Esophagus muscularis mucosa (tissue), 4 donors: ENCODE measurements at places on chromosomes 11 and 22.

- no peak for DNase-seq
Measured at GRCh38 chr22:32776397-32776796, 25.1 kb upstream of the TIMP3 start.

DNA sequence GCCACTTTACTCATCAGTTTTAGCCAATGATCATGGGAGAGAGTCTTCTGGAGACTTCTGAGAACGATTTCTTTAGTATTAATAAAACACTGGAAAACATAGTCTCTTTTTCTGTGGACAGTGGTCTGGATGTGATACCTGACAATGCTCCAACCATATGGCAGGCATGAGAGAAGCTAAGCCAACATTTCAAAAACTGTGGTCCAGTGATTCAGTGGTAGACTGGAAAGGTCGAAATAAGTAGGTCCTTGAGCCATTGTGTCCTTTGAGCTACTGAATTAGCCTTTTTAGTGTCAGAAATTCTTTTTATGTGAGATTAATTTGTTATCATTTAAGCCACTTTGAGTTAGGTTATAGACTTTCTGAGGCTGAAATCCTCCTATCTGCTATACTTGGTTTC lies 197.7 kb upstream of the CTSC start:
- DNase-seq: no peak

DNA sequence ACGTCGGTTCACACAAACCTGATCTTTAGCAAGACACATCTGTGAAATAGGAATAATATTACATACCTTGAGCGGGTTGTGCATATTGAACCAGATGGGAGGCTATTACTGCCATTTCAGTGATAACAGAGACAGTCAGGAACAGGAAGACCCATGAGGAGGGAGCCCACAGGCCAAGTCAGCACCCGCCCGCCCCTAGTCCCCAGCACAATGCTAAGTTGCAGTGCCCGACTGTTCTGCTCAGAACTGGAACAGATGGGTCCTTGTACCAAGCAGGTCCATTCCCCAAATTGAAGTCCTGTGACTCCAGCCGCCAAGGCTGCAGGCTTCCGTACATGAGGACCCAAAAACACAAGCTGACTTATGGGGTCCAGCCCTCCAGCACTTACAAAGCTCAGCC lies 9.3 kb downstream of the CXCR5 start:
- no peak for DNase-seq

DNA sequence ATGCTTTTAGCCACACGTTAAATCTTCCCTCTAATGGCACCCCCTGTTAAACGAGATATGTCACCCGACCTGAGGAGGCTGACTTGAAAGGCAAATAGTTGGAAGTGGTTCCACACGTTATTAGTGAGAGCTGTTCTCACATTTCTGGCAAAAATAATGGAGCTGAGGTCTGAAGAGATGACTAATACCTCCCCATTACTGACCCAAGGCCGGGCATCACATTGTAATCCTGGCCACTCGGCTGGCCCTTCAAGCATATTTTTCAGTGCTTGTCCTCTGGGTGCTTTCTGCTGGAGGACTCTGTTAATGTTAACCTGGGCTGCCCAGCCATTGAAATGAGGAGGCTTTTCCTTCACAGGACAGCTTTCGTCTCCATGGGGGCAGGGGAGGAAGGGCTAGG lies 260.0 kb upstream of the CADM1 start:
- no peak for DNase-seq

GRCh38 chr11:59175091-59175501 lies 3.2 kb downstream of the DTX4 start:
- peak; percentile 79 for DNase-seq

GRCh38 chr11:83608571-83608970 lies 322.4 kb upstream of the CCDC90B start:
- DNase-seq: no peak

DNA sequence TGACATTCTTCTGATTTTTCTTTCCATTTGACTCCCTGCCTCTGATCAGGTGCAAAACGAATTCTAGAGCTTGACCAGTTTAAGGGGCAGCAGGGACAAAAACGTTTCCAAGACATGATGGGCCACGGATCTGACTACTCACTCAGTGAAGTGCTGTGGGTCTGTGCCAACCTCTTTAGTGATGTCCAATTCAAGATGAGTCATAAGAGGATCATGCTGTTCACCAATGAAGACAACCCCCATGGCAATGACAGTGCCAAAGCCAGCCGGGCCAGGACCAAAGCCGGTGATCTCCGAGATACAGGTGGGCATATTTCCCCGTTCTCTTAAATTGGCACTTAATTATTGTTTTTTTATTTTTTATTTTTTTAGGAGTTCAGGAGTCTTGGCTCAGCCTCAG lies 15.4 kb downstream of the XRCC6 start:
- no peak for DNase-seq

DNA sequence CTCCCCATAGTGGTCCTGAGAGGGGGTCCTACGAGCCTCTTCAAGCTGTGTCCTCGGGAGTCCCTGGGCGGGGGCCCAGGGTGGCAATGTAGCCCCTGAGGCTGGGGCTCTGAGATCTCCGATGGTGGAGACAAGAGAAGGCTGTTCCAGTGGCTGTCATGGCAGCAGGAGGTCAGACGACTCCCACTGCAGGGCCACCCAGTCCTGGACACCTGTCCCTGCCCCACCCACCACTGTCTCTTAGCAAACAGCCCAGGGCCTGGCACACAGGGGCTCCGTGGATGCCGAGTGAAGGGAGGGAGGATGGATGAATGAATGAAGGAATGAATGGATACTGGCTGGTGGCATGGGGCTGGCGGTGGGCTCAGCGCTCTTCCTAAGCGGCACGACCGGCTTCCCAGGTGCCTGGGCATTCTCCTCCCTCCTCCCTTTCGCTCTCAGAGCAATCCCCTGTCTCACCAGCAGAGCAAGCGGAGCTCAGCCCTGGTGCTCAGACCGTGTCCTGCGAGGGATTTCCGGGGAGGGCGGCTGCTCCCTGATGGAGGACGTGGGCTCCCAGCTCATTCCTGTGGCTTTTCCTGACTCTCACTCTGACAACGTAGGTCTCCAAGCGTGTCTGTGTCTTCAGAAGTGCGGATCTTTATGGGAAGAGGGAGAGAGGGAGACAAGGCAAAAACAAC lies 1272.6 kb downstream of the BRD1 start:
- DNase-seq: no peak

- no peak for DNase-seq
Measured at GRCh38 chr11:26228778-26229177, 103.2 kb upstream of the ANO3 start.

DNA sequence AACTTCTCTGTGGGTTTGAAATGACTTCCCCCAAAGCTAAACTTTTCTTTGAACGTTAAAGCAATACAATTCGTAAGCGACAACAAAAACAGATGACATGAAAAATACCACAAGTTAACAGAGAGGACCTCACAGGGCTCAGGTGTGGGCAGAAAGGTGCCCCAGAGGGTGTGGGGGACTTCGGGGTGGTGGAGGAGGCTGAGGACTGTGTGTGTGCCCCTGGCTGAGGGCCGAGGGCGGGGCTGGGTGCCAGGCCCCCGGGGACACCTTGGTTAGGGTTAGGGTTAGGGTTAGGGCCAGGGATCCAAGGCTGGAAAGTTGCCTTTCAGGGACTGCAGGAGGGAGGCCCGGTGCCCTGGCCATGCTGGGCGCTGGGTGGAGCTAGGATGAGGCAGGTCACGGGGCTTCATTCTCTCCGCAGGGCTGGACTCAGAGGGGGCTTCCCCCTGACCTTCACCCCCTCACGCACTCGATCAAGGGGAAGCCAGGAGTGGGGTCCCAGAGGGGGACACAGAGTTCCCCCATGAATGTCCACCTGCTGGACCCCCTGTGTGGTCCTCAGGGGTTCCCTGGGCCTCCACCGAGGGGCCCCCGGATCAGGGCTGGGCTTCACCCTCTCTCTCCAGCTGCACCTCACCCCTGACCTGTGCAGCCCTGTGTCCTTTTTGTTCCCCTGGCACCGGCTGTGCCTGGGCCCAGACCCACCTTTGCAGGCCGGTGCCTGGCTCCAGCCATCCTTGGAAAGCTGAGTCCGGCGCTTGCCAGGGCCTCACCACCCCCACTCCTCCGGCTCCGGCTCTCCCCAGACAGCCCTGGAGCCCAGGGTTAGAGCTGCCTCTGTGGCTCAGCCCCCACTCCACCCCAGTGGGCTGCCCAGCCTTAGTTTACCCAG lies 7.0 kb downstream of the TNNI2 start:
- no peak for DNase-seq

DNA sequence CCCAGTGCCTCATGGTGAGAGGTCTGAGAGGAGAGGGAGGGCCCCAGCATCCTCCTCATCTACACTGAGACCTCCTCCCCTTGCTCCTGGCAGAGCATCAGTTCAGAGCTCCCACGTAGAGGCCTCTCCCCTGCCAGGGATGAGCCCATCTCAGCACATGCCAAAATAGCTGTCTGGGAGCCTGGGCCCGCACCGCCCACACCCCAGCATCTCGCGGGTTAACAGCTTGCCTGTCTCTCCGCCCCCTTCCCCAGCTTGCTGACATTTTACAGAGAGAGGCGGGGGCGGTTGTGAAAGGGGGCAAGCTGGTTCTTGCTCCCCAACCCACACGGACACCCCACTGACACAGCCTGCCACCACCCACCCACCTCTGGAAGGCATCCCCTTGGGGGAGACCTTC lies 6.4 kb downstream of the DGKZ start:
- no peak for DNase-seq

DNA sequence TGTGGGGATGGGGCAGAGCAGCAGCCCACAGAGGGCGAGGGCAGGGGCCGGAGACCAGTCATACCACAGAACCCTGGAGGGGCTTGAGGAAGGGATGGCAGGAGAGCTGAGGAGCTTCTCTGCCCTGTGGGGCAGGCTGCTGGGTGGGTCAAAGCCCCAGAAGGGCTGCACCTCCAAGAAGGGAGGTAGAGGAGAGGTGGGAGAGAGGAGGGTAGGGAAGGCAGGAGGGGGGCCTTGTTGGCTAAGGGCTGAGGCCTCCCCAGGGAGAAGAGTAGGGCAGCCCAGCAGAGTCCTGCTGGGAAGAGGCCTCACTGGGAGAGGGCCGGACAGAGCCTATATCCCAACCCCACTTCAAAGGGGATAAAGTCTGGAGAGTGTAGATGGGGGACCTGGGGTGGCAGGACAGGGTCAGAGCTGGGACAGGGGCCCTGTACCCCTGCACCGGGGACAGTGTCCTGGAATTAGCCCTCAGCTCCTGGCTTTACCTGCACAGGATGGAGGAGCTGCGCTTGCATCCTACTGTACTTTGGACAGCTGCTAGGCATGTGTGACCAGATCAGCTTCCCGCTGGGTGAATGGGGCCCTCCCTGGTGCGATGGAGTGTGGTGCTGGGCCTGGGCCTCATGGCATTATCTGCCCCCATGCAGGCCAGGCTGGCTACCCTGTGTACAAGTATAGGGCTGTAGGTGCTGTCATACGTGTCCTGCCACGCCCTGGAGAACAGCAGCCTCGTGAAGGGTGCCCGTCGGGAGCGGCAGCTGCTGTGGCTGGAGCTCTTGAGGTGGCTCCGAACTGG lies 7.3 kb downstream of the DGCR6L start:
- peak; percentile 78 for DNase-seq

DNA sequence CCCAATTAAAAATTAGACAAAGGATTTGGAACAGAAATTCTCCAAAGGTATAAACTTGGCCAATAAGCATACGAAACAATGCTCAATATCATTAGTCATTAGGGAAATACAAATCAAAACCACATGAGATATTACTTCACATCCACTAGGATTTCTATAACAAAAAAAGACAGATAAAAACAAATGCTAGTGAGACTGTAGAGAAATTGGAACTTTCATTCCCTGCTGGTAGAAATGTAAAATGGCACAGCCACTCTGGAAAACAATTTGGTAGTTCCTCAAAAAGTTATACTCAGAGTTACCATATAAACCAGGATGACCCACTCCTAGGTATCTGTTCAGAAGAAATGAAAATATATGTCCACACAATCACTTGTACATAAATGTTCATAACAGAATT lies 71.6 kb downstream of the RPL27A start:
- DNase-seq: no peak

- no peak for DNase-seq
Measured at GRCh38 chr11:86623041-86623621, 49.3 kb downstream of the ME3 start.

- no peak for DNase-seq
Measured at GRCh38 chr11:315051-315481, 1.2 kb downstream of the IFITM1 start.

GRCh38 chr22:24503137-24503842 lies 8.2 kb downstream of the UPB1 start:
- no peak for DNase-seq

DNA sequence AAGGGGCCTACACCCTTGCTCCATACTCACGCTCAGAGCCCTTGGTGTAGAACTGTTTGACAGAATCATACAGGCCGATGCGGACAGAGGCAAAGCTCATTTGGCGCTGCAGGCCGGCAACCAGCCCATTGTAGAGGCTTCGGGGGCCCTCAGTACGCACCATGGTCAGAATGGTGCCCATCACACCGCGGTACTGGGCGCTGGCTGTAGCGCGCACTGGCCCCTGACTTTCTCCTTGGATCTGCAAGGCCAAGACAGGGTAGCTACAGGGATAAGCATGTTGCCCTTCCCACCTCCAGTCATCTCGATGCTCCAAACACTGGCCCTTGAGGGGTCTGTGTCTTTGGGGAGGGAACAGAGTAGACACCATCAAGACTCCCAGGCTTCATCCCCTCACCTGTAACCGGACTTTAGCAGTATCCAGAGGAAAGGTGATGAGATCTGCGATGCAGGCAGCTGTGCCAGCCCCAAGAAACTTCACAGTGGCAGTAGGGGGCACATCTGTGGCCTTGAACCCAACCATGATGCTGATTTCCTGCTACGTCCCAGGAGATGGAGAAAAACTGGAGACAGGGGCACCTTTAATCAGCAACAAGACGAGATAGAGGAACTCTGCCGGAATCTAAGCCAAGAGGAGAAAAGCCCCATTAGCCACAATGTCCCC lies 4.7 kb downstream of the UCP2 start:
- no peak for DNase-seq

- no peak for DNase-seq
Measured at GRCh38 chr22:46738647-46739093, 618 bp upstream of the CERK start.

DNA sequence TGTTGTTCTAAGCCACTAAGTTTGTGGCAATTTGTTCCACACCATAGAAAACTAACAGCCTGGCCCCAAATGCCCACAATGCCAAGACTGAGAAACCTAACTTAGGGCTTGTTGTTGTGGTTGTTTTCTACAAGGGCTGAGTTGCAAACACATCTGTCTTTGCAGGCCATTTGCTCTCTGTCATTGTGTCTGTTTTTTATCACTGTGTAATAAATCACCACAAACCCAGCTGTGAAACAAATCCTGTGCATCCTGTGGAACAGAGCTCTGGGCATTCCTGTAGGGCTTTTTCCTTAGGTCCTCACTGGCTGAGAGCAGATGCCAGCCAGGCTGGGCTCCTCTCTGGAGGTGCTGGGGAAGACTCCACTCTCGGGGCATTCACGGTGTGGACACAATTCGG lies 15.7 kb upstream of the SYT8 start:
- no peak for DNase-seq

GRCh38 chr22:48057116-48057835 lies 1294.8 kb downstream of the TBC1D22A start:
- no peak for DNase-seq
